Lung (tissue), 17 donors: ENCODE measurements at places on chromosomes 4 and X.
A peak's percentile ranks its signal among the peaks of the same experiment; 100 is the strongest.

DNA sequence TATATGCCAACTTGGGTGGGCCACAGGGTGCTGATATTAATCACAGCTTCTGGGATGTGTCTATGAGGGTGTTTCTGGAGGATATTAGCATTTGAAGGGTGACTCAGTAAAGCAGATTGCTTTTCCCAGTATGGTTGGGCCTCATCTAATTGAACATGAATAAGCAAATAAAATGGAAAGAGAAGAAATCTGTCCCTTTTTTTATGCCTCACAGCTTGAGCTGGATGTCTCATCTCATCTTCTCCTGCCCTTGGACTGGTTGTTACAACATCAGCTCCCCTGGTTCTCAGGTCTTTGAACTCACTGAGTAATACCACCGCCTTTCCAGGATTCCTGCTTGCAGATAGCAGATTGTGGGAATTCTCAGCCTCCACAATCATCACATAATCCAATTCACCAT, 1149.2 kb downstream of the PCDH18 start:
- no peak for DNase-seq

DNA sequence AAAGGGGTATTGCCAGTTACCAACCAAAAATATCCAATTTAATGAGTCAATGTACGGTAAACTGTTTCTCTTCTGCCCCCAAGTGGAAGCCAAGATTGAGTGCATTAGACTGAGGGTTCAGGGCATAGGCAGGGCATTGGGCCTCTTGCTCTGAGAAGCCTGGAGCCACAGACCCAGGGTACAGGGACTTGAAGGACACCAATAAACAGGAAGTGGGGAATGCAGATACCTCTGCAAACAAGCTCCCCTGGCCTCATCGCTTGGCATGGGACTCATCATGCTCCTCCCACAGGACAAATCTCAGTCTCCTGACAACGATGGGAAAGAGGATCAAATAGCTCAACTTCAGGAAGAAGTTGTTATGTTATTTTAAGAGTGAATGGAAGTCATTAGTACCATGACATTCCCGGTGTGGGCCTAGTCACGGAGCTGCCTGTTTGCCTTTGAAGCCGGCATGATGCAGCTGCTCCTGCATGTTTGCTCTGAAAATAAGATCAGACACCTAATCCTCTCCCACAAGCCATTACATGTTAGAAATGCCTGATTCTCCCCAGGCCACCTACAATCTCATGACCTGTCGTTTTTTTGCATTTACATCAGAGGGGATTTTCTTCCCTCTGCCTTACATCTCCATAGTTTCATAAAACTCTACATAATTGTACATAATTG, 224.2 kb downstream of the RCHY1 start:
- DNase-seq = no peak

DNA sequence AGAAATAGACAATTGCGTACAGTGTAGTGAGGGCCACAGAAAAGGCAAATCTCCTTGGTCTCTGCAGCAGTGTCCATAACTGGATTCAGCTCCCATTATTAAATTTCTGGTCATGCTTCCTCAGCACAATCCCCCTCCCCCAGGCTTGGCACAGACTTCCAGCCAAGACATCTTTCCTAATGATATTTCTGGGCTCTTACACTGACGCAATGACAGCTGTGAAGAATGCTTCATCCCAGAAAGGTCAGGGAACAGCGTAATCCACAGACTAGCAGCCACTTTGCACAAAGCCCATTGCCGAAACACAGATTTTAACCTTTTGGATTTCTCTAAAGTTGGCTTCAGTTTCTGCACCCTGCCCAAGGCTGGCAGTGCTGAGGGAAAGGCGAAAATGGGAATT, 597.6 kb upstream of the CPEB2 start:
- DNase-seq = peak; percentile 56

GRCh38 chrX:123773258-123773988, 40.6 kb upstream of the THOC2 start:
- no peak for DNase-seq

GRCh38 chrX:55919367-55920221, 202.0 kb downstream of the RRAGB start:
- DNase-seq = no peak

GRCh38 chrX:46929439-46930261, 17.4 kb downstream of the JADE3 start:
- DNase-seq = no peak

- DNase-seq = peak; percentile 44
Observed at GRCh38 chr4:70902577-70903290, 565 bp downstream of the MOB1B start.

- peak; percentile 9 for DNase-seq
Observed at GRCh38 chr4:47838445-47838844, 578 bp upstream of the CORIN start.

- no peak for DNase-seq
Observed at GRCh38 chrX:106927023-106927422, 6.8 kb downstream of the CLDN2 start.

DNA sequence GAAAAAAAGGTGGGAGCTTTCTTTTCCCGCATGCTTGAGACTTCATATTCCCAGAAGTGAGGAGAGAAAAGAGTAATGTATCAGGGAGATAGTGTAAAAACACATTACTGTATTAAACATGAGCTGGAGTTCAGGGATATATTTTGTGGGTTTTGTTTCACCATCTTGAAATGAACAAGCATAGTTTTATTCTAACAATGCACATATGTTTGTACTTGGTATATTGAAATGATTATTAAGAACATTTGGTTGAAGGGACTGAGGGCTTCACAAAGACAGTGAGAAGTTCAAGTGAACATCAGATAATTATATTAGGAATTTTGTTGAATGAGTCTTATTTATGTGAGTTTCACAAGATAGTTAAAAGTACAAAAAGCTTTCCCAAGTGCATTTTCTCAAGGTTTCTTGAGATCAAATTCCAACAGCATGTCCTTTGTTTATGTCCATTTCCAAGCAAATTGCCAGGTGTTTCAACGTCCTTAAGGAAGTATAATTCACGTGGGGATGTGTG, 368.8 kb downstream of the ANKRD50 start:
- DNase-seq = no peak

DNA sequence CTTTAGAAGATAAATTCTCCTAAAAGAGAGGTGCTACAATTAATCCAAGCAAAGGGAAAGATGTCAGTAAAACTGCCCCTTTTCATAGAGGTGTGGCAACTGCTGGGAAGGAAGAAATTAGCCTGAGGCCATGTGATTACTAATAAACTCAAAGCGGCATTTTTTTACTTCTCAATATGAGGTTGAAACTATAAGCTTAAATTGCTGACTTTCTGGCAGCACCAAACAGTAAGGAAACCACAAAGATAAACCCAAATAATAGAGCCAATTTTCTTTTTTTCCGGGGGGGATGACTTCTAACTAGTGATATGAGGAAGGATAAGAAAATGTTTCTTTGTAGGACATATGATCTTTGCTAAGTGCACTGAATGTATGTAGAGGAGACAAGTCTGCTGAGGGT, 30.9 kb downstream of the AR start:
- DNase-seq = no peak

- DNase-seq = no peak
Observed at GRCh38 chr4:146142768-146143167, 32.8 kb upstream of the LSM6 start.

DNA sequence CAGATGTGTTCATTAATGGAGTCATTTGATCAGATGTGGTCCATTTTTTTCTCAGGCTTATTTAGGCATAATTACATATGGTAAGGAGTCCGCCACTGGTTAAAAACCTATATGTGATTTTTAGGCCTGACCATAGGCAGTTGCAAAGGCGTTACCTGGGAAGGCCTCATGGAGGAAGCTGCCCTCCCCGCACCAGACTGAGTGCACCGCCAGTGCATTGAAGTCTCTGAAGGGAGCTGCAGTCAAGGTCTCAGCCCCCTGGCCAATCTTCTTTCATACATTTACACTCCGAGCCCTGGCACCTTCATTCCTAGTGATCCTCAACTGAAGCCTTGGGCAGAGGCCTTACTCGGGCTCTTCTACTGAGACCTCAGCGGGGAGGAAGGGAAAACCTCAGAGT, 898.2 kb upstream of the AGA start:
- no peak for DNase-seq

GRCh38 chr4:88244056-88244455, 40.3 kb downstream of the PPM1K start:
- no peak for DNase-seq

DNA sequence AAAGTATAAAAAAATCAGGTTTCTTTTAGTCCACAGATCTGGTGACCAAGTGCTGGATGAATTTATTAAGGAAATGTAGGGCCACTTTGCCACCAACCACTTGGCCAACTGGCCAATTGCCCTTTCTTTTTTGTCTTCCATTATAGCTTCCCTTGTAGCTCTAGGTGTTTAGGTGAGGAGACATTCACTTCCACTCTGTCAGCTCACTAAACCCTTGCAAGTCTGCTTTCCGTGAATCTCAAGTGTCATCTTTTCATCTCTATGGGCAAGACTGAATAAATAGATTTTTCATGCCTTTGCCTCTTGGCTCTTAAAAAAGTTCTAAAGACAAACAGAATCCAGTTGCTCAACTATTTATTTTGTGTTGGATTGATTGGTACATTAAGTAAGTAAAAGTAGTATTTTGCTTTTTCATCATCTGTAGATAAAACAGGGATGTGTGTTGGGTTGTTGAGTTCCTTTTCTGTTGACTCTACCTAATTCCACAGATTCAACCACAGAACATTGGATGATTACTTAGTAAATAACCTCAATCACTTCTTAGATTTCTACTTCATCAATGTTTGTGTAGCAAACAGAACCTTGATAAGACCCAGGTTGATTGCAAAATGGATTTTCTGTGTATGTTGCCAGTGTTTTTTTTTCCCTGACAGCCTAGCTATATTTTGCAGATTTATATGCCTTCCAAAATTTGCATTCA, 68.1 kb upstream of the GRXCR1 start:
- DNase-seq = peak; percentile 6

DNA sequence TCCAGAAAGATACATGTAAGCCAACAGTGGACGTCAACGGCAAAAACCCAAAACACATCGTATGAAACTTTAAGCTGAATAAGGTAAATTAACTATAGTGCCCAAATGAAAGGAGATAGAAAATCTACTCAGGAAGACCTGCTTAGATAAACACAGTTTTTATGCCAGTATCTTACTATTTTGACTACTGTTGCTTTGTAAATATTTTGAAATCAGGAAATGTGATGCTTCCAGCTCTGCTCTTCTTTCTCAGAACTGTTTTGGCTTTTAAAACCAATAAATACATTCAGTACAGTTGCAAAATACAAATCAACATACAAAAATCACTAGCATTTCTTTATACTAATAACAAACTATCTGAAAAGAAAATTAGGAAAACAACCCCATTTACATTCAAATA, 83.8 kb downstream of the SMARCA5 start:
- peak; percentile 37 for DNase-seq

GRCh38 chr4:74555231-74555630, 110.3 kb downstream of the AREG start:
- DNase-seq = no peak

DNA sequence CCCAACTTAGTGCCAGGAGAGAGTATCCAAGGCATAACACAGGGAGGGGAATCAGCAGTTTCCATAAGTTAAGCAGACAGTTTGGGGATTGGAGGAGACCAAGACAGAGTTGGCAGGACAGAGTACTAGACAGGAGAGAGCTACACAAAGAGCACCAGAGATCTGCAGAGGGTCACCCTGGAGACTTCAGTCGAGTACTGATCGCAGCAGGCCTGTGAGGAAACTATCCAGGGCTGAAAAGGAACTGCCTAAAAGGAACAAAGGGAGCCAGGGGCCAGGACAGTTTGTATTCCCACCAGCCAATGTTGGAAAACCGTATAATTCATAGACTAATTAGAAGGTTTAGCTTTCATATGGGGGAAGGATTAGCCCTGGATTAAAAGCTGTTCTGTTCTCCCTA, 80.6 kb upstream of the ENPP6 start:
- no peak for DNase-seq

DNA sequence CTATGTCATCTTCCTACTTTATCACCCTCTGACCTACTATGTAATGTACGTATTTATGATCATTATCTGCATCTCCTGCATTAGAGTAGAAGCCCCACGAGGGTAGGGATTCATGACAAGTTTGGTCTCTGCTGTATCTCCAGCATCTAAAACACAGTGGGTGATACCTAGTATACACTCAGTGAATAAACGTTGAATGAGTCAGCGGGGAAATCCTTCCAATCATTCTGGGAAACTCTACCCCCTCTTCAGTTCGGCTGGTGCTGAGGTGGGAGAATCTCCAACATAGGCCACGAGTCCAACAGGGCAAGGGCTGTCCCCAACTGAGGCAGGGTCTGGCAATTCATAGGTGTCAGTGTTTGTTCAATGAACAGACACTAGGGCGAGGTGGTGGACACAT, 74.4 kb upstream of the EFNB1 start:
- DNase-seq = no peak

- DNase-seq = no peak
Observed at GRCh38 chr4:88981993-88982392, 75.0 kb downstream of the FAM13A start.

DNA sequence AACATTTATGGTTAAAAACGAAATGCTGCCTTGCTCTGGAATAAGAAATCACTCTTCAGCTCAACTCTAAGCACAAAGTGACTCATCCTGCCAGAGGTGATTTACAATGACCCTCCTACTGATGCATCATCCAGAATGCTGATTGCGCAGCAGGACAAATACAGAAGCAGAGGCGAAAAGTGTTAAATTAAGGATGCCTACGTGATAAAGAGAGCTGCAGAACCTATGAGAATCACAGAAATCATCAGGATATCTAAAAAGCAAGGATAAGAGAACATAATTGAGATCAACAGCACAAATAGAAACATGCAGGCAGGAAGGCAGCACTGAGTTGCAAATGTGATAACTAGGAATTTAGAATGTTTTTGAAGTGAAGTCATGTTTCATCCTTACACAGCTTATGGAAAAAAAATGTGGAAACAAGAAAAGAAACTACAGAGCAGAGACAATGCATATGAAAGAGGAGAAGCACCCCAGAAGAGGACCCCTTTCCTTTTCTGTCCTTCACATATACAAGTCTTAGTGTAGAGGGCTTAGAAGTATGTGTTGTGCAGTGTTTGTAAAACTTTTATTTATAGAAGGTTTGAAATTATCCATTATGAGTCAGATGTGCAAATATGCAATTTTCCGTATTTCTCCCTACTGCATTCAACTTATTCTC, 188.4 kb downstream of the SLC7A11 start:
- no peak for DNase-seq
